Brain microvascular endothelial cell (primary cell): ENCODE measurements at places on chromosomes 3 and 15.

- DNase-seq = no peak
Observed at GRCh38 chr3:49787182-49787464, 781 bp upstream of the IP6K1 start.

DNA sequence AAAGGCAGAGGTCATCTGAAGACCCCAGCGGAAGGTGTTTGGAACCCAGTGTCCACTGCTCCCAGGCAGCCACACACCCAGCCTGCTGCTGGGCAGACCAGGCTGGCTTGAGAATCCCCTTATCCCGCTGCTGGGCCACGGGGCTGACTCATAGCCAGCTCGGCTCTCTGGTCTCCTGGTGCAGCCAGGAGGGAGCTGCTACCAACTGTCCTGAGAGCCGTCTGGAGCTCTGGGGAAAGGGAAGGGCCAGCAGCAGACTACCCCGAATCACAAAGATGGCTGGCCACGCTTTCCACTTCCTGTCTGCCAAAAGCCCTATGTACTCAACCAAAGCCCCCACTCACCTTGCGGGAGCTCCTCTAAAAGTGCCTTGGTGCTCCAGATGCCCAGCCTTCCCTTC, 38.3 kb downstream of the WHAMM start:
- DNase-seq = no peak

DNA sequence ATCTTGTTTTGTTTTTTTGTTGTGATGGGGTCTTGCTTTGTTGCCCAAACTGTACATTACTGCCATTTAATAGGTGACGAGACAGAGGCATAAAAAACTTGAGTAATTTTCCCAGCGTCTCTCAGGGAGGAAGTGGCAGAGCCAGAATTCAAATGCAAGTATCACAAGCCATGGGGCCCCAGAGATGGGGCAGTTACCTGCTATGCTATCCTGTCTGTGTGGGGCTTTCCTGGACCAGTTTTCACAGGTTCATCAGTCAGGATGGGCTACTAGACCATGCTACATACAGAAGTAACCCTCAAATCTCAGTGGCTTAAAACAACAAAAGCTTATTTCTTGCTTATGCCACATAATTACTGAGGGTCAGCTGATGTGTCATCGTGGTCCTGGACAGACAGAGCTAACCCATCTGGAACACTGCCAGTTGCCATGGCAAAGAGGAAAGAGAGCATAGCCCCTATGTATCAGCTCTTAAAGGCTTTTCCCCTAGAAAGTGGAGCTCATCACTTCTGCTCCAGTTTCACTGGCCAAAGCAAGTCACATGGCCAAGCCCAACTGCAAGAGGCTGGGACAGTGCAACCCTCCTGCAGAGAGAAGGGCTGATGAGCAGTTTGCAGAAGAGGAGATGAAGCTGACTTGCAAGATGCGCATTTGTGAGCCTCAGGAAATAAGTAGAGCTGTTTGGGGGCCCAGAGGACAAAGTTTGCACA, 31.7 kb upstream of the SYNM start:
- no peak for DNase-seq

DNA sequence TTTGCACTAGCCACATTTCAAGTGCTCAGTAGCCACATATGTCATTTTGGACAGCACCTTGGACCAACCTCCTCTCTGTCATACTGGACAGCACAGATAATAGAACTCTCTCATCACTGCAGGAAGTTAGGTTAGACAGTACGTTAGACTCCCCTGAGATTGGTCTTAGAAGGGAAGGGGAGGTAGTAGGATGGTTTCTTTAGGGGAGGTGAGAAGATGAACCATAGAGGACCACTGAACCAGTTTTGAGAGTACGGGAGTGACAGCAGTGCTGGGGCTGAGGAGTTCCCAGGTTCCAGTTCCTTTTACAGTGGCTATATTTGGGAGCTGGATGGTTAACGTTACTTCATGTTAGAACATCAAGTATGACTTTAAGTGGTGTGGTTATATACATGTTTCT, 7.8 kb downstream of the LRCH3 start:
- no peak for DNase-seq

GRCh38 chr3:133038731-133039375, 662 bp downstream of the TMEM108 start:
- DNase-seq = peak; percentile 3

DNA sequence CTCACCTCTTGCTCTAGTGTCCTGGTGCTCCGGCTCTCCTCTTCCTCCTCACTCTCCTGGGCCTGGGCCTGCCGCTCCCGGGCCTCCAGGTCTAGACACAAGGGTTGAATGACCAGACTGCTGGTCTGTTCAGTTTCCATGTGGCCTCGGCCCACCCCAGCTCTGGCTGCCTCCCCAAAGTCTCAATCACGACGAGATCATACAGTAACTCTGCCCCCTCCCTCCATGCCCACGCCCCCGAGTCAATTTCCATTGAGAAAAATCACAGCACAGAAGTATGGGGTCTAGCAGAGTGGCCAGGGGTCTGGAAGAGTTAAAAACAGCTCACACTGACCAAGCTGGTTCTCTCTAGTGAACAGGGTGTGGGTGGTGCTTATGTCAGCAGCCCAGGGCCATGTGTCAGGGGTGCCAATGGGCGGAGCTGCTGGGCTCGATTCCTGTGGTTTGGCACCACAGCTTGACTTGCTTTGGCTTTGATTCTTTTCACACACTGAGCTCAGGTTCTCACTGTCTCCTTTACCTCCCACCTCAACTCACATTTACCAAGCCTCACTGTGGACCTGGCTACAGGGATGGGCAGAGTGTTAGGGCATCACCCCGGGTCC, 6.9 kb downstream of the C15orf62 start:
- no peak for DNase-seq

GRCh38 chr3:140922634-140923033, 19.0 kb upstream of the SLC25A36 start:
- peak; percentile 21 for DNase-seq

DNA sequence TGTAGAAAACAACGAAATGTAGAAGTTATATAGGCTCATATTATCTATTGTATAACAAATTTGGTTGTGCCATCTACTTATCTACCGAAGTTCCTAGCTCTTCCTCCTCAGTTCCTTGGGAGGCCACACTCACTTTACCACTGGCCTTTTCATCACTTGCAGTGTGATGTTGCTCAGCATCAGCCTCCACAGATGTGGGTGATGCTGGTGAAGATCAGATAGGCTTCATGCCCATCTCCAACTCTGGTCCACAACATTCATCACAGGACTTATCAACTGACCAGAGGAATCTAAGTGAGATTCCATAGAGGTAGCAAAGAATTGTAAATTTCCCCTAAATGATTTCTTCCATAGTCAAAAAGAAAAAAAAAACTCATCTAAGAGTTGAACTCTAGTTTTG, 8.4 kb downstream of the CD200 start:
- no peak for DNase-seq

DNA sequence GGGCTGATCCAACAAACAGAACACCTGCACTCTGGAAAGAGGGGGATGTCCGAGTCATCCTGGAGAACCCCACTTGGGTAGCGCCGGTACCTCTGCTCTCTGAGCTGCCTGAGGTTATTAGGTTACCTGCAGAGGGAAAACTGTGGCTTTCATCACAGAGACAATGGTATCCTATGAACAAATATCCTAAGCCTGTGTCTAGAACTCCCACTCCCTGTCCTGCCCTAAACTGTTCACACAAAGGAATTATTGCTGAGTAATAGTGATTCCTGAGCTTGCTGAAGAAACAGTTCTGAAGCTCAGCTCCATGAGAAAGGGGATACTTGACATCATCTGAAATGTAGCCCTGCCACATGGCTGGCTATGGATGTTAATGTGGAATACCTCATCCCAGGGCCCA, 31.9 kb upstream of the WNT5A start:
- DNase-seq = no peak

GRCh38 chr15:79849789-79850188, 47.0 kb downstream of the MTHFS start:
- DNase-seq = peak; percentile 64

GRCh38 chr15:81310480-81310879, 13.5 kb downstream of the STARD5 start:
- no peak for DNase-seq

DNA sequence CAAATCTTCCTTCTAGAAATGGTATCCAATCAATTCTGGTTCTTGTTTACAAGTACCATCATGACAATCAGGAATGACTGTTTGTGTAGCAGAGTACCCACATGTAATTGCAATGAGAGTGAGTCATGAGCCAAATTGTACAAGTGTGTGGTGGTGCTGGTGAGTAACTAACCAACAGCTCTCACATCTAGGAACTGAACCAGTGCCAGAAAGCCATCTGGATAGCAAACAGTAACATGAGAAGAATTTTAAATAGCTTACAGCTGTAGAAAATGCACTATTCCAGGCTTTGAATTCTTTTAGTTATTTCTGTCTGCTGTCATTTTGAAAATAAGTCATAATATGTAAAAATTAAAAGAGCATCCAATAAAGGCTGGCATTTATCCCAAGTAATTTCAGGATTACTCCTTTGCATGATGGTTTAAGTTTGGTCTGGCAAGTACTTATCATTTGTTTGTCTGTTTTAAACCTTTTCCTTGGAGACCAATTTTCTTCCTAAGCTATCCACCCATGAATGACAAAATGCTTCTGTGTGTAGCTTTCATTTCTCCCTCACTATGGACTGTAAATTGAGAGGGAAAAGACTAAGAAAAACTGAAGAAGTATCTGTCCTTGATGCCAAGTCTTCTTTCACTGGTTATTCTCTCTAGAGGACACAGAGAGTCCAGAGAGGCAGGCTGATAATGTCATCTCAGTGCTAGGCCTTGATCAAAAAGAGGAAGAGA, 60.0 kb downstream of the PIK3CB start:
- peak; percentile 98 for DNase-seq

GRCh38 chr3:23747841-23748240, 57.9 kb upstream of the UBE2E1 start:
- DNase-seq = no peak

- no peak for DNase-seq
Observed at GRCh38 chr15:88830016-88830415, 26.8 kb downstream of the ACAN start.

DNA sequence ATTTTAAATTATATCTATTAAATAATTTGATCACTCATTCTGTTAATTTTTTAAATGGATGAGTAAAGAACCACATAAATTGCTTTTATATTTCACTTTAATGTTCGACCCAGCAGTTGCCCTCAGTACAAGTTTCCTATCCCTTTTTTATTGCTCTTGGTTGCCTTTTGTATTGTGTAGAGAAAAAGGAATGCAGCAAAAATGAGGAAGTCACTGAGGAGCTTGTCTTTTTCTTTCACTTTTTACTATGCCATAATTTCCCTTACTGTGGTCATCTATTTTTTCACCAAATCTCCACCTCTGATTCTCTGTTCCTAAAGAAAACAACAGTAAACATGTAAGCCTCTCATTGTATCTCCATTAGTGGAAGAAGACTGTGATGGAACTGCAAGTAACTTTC, 122.7 kb downstream of the B3GALNT1 start:
- DNase-seq = no peak

GRCh38 chr3:134029256-134029733, 430 bp downstream of the SLCO2A1 start:
- no peak for DNase-seq

- no peak for DNase-seq
Observed at GRCh38 chr3:71858503-71859122, 73.7 kb upstream of the PROK2 start.

- DNase-seq = peak; percentile 22
Observed at GRCh38 chr15:64009798-64010261, 36.5 kb downstream of the DAPK2 start.

- no peak for DNase-seq
Observed at GRCh38 chr15:46918462-46919140, 798.7 kb upstream of the SEMA6D start.

DNA sequence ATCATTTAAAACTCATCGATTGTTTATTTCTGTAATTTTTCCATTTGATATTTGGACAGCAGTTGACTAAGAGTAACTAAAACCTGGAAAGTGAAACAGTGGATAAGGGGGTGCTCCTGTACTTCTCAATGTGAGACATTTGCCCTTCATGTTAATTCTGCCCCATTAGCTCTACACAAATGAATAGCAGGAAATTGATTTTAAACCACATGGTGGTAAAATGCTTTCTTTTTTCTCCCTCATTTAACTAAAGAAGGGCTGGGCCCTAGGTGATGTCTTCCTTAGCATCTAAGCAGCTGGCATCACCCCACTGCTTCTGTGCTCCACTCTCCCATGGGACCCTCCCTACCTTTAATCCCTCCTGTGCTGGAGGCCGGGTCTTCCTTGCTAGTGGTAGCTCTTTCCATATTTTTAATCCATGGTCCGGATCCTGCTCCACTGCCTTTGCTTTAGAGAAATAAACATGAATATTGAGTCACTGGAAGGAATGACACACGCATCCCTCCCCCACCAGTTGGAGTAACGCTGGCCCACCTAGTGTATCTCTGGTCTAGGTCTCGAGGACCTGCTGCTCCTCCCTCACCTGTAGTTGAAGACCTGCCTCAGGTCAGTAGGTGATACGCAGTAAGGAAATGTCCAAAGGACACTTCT, 30.2 kb upstream of the LAMP3 start:
- DNase-seq = no peak

GRCh38 chr3:60760145-60760544, 491.1 kb downstream of the FHIT start:
- DNase-seq = no peak

GRCh38 chr15:84929795-84930603, 45.5 kb downstream of the SLC28A1 start:
- DNase-seq = peak; percentile 86

DNA sequence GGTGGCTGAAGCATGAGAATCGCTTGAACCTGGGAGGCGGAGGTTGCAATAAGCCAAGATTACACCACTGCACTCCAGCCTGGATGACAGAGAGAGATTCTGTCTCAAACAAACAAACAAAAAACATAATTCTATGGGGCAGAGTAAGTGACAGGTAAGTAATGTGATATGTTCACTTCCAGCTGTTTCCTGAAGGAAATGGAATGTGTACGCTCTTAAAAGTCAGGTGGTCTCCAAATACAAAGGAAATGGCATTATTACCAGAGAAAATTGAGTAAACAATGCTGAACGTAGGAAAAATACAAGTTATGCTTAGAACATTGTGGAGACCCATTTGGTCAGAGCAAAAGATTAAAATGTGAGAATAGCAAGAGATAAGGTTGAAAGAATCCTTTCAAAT, 278.5 kb downstream of the SCAPER start:
- DNase-seq = no peak

DNA sequence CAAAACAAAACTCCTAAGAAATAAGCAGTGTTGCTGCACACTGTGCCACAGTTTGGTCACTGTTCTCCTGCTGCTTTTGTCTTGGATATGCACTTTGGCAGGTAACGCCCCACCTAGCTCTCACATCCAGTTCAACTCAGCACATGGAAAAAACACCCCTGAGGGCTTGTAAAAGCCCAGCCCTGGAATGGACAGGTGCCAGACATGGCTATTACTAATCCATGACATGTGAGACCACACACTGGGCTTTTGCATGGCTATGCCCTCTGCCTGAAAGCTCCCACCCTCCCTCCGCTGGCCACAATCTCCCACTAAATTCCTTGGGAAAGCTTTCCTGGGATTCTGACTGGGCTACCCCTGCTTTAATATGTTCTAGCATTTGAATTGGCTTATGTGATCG, 24.7 kb upstream of the ZBED2 start:
- no peak for DNase-seq

- DNase-seq = no peak
Observed at GRCh38 chr3:136277634-136278033, 27.5 kb downstream of the PCCB start.
